ENCODE measurements at places on chromosomes 11 and 22.

DNA sequence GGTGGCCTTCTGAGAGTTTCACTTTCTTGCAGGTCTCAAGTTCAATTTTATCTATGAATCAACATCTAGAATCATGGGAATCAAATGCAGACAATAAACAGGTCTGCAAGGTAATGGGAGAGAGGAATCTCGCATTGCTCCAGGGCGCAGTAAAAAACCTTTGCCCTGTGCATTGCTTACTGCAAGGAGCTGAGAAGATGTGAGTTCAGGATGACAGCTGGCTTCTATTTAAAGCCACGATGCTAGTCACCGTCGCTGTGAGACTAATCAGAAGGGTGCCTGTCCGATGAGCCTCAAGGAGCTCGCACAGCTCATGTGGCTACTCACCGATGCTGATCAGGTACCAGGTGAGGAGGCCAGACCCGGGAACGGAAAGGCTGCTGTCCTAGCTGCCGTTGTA is 30.2 kb upstream of the APOA1 start:
- no peak for DNase-seq

GRCh38 chr11:10540546-10540914 is 457 bp downstream of the RNF141 start:
- peak; percentile 20 for DNase-seq

- DNase-seq = no peak
Observed at GRCh38 chr11:8812438-8812837, 98.6 kb upstream of the AKIP1 start.

DNA sequence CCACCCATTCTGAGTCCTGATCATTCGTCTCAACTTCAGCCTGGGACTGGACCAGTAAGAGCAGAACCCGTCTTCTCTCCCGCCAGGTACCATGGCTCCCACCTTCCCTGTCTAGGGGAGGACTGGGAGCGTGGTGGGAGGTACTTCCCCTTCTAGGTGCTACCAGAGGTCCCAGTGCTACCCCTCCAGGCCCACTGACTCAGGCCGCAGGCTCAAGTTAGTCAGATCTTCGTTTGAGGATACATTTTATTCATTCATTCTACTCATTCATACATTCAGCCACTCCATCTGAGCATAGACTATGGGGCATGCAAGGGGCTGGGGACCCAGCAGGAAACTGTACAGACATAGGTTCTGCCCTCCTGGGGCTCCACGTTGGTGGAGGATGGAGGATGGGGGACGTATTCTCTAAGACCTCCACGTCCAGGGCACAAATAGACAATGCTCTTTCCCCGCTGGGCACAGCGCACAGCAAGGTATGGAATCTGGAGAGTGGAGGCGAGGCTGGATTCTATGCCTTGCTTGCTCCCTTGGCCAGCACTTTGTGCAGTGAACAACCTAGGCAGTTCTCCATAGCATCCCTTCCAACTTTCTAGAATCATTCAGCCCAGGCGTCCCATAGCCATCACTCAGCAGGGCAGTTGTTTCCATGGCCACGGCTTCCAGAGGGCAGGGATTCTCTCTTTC is 1.0 kb upstream of the RAB3IL1 start:
- DNase-seq = peak; percentile 19

DNA sequence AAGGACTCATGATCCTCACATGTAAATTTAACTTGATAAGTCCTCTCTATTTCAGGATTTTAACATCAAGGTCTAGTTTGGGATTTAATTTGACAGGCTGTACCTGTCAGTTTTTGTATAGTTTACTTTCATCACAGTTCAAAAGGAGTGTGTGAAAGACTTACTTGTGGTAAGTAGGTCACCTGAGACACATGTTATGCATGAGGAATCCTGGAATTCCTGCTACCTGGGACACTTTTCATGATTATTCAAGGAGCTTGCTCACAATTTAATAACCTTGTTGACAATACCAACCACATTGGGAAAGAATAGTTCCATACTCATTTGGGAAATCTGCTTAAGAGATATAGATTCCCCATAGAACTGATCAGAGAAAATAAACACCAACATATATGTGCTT is 15.8 kb upstream of the SLC36A4 start:
- no peak for DNase-seq

DNA sequence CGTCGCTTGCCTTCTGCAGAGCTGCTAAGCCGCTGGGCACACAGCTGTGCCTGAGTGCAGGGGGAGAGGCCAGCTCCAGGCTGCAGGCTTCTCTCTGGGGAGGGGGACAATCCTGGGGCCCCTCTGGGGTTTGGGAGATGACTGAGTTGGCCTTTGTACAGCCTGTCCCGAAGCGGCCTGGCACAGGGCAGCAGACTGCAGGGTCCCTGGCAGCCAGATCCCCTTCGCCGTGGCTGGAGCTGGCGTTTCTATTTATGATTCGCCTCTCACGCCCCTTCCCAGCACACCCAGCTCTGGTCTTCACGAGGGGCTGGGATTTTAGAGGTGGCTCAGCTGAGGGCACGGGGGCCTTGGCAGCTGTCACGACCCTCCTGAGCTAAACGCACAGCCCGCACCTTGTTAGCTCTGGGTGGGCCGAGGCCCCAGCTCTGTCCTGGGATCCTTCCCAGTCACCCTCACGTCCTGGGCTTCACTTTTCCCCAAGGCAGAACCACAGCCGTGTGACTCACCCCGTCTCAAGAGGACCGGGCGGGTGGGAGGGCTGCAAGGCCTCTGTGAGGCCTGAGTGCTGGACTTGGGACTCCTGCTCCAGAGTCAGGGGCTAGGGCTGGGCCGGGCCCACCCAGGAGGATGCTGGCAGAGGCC is 18.4 kb downstream of the OSBPL5 start:
- no peak for DNase-seq

- no peak for DNase-seq
Observed at GRCh38 chr22:39182478-39183030, 30.1 kb upstream of the CBX7 start.

GRCh38 chr11:120398132-120398531 is 61.9 kb downstream of the ARHGEF12 start:
- DNase-seq = no peak

GRCh38 chr22:40070701-40071100 is 75.9 kb downstream of the FAM83F start:
- no peak for DNase-seq

DNA sequence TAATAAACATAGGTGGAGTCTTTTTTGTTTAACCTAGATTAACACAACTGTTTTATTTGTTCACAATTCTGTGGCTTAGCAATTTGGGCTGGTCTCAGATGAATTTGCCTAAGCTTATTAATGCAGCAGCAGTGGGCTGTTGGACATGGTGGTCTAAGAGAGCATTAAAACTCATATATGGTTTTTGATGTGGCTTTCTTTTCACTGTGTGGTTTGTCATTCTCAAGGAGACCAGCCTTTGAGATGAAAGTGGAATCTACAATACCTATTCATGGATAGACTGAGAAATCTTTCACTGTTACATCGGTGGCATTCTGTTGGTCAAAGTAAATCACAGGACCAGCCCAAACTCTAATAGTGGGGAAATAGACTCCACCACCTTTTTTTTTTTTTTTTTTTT is 39.6 kb downstream of the CUL5 start:
- no peak for DNase-seq

GRCh38 chr22:28703436-28703835 is 23.8 kb upstream of the TTC28 start:
- no peak for DNase-seq

DNA sequence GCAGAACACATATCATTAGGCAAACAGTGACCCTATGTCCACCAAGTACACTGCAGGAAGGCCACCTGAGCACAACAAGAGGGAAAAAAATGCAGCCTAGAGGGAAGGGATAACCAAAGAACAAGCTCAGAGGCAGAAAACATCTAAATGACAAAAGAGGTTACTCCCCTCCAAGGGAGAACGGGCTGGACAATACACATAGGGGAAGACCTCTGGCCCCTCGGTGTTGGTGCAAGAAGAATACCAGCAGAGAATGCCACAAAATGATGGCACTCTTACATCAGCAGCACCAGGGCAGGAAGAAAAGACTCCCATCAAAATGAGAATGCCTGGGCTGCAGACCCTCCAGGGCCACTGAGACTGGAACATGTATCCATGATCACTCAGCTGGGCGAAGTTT is 66.6 kb upstream of the OPCML start:
- no peak for DNase-seq

- no peak for DNase-seq
Observed at GRCh38 chr11:75350122-75350742, 1.2 kb downstream of the ARRB1 start.

DNA sequence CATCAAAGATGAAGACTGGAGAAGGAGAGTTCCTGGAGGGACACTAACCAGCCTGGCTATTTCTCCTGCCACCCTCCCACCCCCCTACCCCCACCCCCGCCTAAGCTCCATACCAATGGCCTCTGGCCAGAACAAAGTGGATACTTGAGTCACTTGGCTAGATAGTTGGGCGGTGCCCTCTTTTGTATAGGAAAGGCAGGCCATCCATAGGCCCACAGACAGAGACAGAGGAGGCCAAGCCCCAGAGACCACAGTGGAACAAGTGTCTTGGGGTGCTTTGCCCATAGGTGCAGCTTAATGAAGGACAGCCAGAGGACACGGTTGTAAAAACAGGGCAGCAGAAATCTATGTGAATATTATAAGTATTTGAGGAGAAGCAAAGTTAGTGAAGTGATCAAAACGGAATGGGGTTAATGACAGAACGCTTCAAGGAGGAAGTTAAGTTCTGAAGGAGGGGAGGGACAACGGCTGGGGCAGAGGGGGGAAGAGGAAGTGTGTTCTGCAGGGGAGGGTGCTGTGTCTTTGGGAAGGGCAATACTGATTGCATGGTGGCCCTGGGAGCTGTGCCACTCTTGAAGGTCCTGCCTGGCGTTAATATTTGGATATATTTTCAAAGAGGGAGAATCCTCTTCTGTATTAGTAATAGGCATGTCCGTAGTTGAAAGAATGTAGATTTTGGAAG is 32.7 kb downstream of the FLI1 start:
- DNase-seq = no peak

DNA sequence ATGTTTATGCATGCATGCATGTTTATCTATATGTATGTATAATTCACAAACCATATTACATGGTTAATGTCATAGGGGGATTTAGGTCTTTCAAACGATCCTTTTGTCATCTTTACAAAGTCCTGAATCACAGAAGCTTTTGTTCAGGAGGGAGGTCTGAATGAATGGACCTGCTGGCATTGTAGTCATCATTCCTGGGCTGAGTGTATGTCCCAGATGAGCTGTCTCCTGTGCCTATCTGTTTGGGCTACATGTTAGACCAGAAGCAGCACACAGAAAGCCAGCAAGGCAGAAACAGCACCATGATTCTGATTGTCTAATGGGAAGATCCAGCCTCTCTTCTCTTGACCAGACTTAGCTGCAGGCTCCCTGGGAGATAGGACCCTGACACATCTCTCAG is 69.5 kb downstream of the ADM start:
- no peak for DNase-seq

- no peak for DNase-seq
Observed at GRCh38 chr11:35981581-35981980, 37.7 kb downstream of the LDLRAD3 start.

GRCh38 chr11:46533396-46534100 is 60.3 kb downstream of the AMBRA1 start:
- no peak for DNase-seq
